ENCODE measurements at places on chromosomes 12 and 14. TPM values are rescaled to one million over a fixed set of nuclear protein-coding genes. Genes with fewer than 3 reads are reported as not detected.

Gene TBX5
- total RNA-seq, result 10.8 TPM

Gene DNM1L
- 102 TPM for total RNA-seq

Gene CEBPE
- not detected for total RNA-seq

Gene IL31
- total RNA-seq, result not detected

DNA sequence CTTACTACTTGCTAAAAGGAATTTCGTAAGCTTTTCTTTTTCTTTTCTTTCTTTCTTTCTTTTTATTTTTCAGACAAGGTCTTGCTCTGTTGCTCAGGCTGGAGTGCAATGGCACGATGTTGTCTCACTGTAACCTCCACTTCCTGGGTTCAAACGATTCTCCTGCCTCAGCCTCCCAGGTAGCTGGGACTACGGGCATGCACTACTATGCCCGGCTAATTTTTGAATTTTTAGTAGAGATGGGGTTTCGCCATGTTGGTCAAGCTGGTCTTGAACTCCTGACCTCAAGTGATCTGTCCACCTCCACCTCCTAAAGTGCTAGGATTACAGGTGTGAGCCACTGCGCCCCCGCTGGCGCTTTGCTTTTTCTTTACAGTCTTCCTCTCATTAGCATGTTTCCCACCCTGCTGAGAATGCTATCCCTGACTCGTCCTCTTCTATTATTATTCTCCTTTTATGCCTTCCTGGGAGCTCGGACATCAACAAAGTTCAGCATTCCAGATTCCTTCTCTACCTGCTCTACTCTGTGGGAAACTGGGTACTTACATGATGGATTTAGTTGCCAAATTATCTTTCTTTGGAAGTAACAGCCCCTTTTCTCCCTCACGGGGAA lies 3.1 kb downstream of the MTHFD1 start:
- H3K27me3 ChIP-seq, result no peaks in the 10 kb centered on the region
- H3K27ac ChIP-seq, result no peak overlapping the region
- H3K4me1 ChIP-seq, result no peaks in the 10 kb centered on the region
- no peak for DNase-seq

- H3K27me3 ChIP-seq, result no peaks in the 10 kb centered on the region
- no peak overlapping the region for H3K4me3 ChIP-seq
- H3K27ac ChIP-seq, result no peak overlapping the region
- H3K36me3 ChIP-seq, result peaks cover 11% of the 10 kb centered on the region
- peak; percentile 38 for DNase-seq
These were observed 9.6 kb downstream of the PTPN6 start for GRCh38 chr12:6960593-6961277.

- H3K36me3 ChIP-seq, result no peaks in the 10 kb centered on the region
- no peak overlapping the region for H3K27ac ChIP-seq
- no peaks in the 10 kb centered on the region for H3K4me1 ChIP-seq
- no peak overlapping the region for H3K4me3 ChIP-seq
- H3K27me3 ChIP-seq, result peaks cover 9% of the 10 kb centered on the region
These were observed 18.7 kb downstream of the HVCN1 start for GRCh38 chr12:110670161-110670701.

DNA sequence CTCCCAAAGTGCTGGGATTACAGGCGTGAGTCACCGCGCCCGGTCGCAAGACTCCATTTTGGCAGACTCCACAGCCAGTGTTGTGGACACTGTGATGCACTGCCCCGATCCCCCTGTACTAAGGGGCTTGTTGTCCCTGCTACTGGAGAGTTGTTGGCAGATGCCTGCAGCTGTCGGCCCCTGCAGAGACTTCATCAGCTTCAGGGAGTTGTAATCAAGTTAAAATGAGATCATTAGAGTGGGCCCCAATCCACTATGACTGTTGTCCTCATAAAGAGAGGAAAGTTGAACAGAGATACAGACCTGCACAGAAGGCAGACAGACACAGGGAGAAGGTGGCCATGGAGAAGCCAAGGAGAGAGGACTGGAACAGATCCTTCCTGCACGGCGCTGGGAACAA lies 23.7 kb upstream of the TUBA1A start:
- H3K36me3 ChIP-seq, result no peaks in the 10 kb centered on the region
- no peak for DNase-seq
- H3K27me3 ChIP-seq, result no peaks in the 10 kb centered on the region
- H3K27ac ChIP-seq, result peak overlapping the region; percentile 14
- H3K4me3 ChIP-seq, result no peak overlapping the region

- peaks cover 21% of the 10 kb centered on the region for H3K27me3 ChIP-seq
- H3K4me3 ChIP-seq, result no peak overlapping the region
- H3K27ac ChIP-seq, result no peak overlapping the region
- H3K4me1 ChIP-seq, result no peaks in the 10 kb centered on the region
- H3K36me3 ChIP-seq, result no peaks in the 10 kb centered on the region
- no peak for DNase-seq
These were observed 27.4 kb upstream of the BATF start for GRCh38 chr14:75494896-75495295.

DNA sequence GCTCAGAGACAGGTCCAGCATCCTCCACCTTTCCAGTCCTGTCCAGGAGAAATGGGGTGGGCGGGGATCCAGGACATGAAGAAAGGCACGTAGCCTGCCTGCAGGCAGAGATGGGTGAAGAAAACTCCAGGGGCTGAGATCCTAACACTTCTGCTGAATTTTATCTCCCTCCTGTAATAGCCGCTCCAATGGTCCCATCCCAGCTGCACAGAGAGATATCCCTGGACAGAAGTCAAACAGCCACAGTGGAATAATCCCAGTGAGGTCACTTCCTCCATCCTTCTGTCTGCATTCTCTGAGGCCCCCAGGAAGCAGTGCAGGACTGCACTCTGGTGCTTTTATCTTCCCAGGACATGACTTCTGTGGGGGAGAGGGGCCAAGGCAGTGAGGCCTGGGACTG lies 26.3 kb downstream of the KRT18 start:
- DNase-seq, result peak; percentile 55
- no peaks in the 10 kb centered on the region for H3K36me3 ChIP-seq
- H3K4me1 ChIP-seq, result peaks cover 21% of the 10 kb centered on the region
- no peaks in the 10 kb centered on the region for H3K27me3 ChIP-seq
- no peak overlapping the region for H3K4me3 ChIP-seq
- no peak overlapping the region for H3K27ac ChIP-seq
